ENCODE measurements at places on chromosomes 6 and 20. TPM values are rescaled to one million over a fixed set of nuclear protein-coding genes. Genes with fewer than 3 reads are reported as not detected.

Gene RAMACL
- 1.7 TPM for total RNA-seq

Gene TUBB1
- 0.74 TPM for total RNA-seq

Gene OXT
- total RNA-seq, result not detected

Gene RNF144B
- total RNA-seq, result 21.5 TPM

Gene SLA2
- total RNA-seq, result 0.38 TPM

Gene TSHZ2
- total RNA-seq, result 50.0 TPM

Gene NHSL1
- total RNA-seq, result 15.5 TPM

Gene TMEM244
- total RNA-seq, result not detected

Gene OPRM1
- total RNA-seq, result not detected

Gene ETV7
- not detected for total RNA-seq

Gene RFX6
- total RNA-seq, result not detected

Gene GCM1
- total RNA-seq, result 0.10 TPM

Gene TTBK1
- total RNA-seq, result 0.09 TPM

Gene POPDC3
- not detected for total RNA-seq

Gene PRKN
- 7.6 TPM for total RNA-seq

Gene C4B
- 121 TPM for total RNA-seq

Gene HDGFL1
- total RNA-seq, result not detected

Gene KCNK16
- not detected for total RNA-seq

Gene PAX1
- total RNA-seq, result not detected

Gene TMEM74B
- total RNA-seq, result 0.74 TPM

Gene SFTA2
- not detected for total RNA-seq

Gene WASF1
- 13.7 TPM for total RNA-seq

Gene ATXN1
- total RNA-seq, result 72.2 TPM

Gene MCHR2
- total RNA-seq, result not detected

Gene MATN4
- total RNA-seq, result 0.56 TPM

Gene TJAP1
- total RNA-seq, result 25.4 TPM

Gene NOX3
- total RNA-seq, result not detected

Gene RSPO3
- total RNA-seq, result 77.1 TPM

All from posterior vena cava (tissue), 2 donors.